ENCODE measurements at places on chromosomes 1 and 21.

GRCh38 chr1:205519541-205520131 lies 15.2 kb downstream of the CDK18 start:
- DNase-seq = no peak

- DNase-seq = no peak
Measured at GRCh38 chr1:85578321-85579295, 2.0 kb upstream of the CCN1 start.

- DNase-seq = no peak
Measured at GRCh38 chr1:115160728-115161127, 71.4 kb upstream of the TSPAN2 start.

DNA sequence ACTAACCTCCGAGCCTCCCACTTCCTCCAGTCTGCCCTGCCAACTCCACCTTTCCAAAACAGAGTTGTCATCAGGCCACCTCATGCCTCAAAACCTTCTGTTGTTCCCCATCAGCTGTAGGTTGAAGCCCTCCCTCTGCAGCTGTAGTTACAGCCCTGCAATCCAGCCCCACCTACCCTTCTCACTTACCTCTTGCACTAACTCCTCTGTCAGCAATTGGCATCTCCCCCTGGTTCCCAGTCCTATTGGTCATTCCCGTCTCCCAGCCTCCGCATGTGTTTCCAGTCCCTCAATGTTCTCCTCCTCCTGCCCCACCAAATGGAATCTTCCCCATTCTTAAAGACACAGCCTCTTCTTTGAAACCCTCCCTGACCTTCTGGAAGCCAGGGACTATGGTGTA lies 100.1 kb upstream of the GCLM start:
- DNase-seq = no peak

DNA sequence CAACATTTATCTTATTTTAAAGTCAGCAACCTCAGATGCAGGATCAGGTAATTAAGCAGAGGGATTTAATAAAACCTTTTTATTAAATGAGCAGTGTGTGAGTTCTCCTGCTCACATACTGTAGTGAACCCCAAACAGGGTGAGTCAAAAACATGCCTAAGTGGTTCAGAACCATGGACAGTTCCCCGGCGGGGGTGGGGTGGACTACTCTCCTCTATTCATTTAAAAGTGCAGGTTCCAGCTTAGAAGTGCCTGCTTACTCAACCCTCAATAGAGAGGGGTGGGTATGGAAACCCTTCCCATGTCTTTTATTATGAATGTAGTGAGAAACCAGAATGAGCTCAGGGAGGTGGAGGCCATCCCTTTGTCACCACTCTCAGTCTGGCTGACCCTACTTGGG lies 397.9 kb downstream of the HHAT start:
- peak; percentile 47 for DNase-seq

DNA sequence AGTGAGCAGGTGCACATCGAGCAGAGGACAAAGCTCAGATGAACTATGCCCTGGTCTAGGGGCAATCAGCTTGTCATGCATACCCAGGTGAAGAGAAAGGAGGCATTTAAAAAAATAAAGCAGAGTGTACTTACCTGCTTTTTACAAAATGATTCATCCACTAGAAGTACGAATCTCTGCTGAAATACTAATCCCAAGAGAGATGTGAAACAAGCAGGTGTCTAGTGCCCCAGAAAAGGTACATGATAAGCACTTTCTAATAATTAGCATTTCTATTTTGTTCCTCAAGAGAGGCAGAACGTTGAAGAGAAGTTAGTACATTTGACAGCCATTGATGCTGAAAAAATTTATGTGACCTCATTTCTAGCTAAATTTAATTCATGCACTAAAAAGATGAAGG lies 31.1 kb downstream of the CHODL start:
- DNase-seq = no peak

DNA sequence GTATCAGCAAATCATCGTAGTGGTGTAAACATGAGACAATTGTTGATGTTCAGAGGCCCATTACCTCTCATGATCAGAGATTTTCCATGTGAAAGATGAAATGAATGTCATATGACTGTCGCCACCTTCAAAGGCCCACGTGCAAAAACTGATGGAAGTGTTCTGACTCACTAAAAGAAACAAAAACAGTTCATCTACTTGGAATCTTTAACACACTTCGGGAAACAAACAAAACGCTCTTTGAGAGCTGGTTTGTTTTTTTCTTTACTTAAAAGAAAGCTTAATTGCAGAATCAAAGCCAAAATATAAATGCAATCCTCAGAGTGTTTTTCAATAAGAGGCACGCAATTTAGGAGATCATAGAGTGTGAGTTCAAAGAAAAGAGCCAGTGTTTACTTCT lies 100.8 kb downstream of the PLPPR4 start:
- DNase-seq = no peak

- DNase-seq = no peak
Measured at GRCh38 chr1:206916000-206916709, 5.6 kb downstream of the FCMR start.

DNA sequence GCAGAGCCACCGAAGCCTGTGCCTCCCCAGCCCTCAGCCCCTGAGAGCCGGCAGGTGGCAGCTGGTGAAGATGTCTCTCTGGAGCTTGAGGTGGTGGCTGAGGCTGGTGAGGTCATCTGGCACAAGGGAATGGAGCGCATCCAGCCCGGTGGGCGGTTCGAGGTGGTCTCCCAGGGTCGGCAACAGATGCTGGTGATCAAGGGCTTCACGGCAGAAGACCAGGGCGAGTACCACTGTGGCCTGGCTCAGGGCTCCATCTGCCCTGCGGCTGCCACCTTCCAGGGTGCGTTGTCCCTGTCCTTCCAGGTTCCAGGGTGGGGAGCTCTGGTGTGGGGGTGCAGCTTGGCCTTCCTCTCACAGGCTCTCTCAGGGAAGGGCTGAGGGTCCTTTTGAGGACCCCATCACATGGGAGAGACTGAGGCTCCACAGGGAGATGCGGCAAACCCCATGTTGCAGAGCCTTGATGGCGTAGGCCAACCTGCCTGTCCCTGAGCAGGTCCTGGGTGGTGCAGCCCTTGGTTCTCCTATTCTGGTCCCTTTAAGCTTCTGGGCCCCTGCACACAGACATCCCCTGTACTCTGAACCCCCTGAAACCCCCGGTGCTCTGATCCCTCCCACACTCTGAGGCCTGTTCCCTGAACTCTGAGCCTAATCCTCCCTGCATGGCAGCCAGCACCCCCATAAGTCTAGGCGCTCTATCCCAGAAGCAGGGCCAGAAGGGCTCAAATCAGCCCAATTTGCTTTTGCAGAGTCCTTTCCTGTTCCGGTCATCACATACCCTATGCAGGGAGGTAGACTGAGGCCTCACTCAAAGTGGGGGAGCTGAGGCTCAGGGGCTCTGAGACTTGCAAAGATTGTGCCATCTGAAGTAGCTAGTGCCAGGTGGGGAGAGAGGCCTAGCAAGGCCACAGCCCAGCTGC lies 88.5 kb downstream of the TRIM11 start:
- no peak for DNase-seq

GRCh38 chr1:154810571-154810970 lies 59.5 kb downstream of the KCNN3 start:
- no peak for DNase-seq

DNA sequence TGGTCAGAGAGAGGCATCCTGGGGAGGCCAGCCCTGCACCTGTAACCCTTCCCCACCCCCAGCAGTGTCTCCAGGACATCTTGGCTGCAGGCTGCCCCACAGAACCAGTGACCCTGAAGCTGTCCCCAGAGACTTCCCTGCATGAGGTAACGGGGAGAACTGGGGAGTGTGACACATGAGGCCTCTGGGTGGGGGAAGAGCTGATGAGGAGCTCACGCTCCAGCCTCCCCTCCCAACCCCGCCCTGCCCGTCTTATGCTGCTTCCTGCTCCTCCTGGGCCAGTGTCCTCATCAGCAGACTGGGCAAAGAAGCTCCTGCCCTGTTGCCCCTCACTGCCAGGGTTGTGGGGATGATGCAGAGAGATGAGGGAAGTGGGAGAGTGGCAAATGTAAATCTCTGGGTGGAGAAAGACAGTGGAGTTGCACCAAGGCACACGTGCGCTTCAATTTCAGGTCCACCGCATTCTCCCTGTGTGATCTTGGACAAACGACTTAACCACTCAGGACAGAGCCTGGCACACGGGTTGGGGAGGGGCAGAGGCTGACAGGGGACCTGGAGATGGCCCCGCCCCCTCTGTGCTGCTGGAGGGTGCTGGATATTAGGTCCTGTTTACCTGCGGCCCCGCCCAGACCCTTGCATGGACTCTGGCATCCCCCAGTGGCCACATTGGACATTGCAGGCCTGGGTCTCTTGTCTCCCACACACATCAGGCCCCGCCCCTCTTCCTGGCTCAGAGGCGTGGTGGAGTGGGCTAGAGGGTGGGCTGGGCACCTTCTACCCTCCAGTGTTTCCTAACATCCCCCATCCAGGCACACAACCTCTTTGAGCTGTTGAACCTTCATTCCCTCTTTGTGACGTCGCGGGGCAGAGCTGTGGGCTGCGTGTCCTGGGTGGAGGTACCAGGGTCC lies 12.3 kb downstream of the CLCNKB start:
- DNase-seq = peak; percentile 90
